ENCODE measurements at places on chromosomes 3 and 15.

DNA sequence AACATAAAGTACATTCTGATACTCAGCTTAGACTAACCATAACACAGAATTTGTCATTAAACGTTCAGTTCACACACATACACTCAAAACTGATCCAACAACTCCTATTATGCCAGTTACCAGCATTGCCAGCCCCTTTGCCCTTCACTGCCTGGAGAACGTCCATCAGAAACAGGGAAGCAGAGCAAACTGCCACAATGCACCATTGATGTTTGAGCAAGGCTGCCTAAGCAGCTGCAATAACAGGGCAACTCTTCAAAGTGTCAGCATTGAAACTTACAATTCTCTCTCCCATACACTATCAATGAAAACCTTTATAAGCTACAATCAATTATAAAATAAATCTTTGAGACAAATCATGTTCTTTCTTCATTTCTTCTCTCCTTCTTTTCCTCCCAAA lies 85.1 kb downstream of the ZBTB20 start:
- DNase-seq, result no peak

GRCh38 chr15:96326328-96327154 lies 4.0 kb upstream of the NR2F2 start:
- DNase-seq, result peak; percentile 95

DNA sequence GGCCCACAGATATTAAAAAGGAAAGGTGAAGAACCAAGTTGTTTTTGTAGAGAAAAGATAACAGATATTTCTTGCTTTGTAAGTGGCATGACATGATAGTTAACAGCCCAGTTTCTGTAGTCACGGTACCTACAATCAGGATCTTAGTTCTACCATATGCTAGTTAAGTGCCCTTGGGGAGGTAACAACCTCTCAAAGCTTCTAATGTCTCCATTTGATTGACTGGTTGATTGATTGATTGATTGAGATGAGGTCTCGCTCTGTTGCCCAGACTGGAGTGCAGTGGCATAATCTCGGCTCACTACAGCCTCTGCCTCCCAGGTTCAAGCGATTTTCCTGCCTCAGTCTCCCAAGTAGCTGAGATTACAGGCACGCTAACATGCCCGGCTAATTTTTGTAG lies 28.5 kb downstream of the SENP5 start:
- DNase-seq, result no peak

GRCh38 chr3:18252578-18252977 lies 172.6 kb downstream of the SATB1 start:
- no peak for DNase-seq

DNA sequence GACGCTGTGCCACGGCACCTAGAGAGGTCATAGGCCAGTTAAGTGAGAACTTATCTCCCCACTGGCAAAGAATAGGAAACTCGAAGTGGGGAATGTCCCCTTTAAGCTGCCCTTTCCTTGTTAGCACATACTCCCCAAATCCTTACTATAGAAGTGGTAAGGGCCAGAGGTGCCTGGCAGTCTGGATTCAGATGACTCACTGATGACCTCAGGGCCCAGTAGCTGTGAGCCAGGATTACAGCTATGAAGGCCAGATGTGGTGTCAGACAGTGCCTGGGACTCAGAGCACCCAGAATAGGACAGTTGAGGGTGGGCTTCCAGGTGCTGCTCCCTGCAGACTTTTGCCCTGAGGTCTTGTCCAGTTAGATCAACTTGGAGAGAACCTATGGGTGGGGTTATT lies 37.7 kb downstream of the PDIA5 start:
- no peak for DNase-seq

DNA sequence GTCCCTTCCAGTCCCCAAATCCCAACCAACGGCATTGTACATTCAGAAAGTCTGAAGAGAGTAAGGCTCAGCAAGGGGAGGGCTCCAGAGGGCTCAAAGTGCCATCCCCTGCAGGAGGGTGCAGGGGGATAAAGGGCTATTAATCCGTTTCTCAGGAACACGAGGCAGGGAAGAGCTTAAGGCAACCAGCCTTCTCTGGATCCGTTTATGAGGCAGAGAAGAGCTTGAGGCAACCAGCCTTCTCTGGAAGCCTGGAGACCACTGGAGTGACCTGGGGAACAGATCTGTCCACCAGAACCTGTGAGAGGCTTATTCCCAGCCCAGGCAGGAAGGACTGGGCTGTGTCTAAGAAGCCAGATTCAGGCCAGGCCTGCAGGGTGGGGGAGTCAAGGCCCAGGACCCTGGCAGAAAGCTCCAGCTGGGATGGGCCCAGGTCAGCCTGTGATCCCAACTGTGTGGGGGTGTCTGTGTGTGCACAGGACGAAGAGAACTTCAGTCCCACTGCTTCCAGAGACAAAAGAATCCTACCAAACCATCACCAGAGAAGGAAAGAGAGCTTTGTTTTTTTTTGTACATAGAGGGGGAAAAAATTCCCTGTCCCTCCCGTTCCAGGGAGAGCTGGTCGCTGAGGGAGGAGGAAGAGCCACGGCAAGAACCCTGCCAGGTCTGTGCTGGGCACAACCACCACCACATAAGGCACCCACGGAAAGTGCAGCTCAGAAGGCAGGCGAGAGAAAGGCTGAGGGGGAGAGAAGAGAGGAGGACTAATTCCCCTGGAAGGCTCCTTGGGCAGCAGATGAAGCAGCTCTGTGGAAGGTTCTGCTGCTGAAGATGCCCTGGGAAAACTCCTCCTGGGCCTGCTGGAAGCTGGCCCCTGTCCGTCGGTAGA lies 1.6 kb upstream of the ULK3 start:
- no peak for DNase-seq

GRCh38 chr3:66789580-66790237 lies 208.4 kb upstream of the KBTBD8 start:
- no peak for DNase-seq

DNA sequence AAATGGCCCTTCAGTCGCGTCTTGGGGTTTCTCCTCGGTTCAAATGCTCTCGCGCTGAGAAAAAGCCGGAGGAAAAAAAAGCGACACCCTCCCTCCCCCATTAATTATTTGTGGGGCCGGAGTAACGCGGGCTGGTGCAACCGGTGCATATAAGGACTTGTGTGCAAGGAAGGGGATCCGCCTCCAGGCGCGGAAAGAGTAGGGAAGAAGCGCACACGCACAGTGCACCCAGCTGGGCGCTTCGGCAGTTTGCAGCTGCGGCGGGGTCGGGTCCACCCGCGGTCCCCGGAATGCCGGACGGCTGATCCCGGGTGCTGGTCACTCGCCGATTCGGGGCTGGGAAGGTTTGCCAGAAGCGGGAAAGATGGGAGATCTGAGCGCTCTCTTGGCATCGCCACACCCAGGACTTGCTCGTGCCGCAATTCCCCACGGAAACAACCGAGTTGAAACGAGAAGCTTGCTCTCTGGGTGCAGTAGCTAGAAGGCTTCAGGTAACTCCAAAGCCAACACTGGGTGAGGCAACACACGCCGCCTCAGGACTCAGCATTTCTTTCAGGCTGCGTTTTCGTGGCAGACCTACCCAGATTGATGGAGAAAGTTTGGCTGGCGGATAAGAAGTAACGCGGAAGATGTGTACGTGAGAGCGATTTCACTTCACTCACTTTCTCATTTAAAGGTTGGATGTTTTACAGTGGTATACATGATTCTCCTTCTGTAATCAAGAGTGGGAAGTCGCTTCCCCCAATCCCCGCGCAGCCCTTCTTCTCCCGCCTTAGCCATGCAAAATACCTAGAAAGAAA lies 720 bp upstream of the TNIK start:
- peak; percentile 90 for DNase-seq

DNA sequence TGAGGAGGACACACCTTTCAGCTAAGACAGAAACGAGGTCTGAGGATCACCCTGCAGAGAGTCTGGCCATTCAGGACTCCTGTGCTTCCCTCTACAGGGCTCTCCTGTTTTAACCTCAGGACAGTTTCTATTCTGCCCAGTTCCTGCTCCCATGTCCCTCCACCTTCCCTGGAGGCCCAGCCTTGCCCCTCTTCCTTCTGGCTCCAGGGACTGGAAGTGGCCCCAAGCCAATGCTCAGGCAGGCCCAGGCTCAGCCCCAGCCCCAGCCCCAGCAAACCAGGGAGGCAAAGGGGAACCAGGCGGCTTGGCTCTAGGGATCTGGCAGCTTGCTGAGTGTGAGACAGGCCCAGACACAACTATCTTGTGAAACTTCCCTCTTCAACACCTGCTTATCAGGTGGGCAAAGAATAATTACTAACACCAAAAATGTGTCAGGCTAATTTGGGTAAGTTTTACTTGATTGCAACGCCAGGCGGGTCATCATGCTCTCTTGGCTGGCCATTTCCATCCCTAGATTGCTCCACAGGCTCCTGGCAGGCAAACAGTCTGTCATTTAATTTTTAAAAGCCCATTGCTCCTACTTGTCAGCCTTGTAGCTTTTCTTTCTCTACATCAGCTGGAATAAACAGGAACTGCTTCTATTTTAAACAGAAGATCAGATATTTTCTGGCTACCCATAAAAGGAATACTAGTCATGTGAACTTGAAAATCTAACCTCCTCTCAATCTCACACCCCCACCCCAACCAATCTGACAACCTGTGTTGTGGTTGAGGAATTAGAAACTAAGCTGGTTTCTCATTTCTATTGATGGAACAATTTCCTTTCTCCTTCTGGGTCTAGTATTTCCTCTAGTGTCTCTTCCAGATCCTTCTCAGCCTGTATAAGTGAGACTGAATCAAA lies 33.5 kb downstream of the UPK1B start:
- DNase-seq, result no peak

DNA sequence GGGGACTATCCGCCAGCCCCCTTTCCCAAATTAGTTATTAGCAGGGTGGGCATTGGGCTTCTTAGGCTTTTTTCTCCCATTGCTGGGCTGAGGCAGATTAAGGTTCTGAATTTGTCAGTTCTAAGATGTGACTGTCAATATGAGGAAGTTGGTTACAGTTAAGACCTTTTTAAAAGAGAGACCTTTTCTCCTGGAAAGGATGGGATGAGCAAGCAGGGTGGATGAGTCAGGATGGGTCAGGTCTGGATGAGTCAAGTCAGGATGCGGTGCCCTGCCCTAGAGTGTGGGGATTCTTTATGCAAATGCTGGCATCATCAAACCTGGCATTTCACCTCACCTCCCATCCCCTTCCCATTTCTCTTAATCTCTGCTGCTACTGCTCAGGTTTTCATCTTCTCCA lies 1.9 kb downstream of the AEN start:
- DNase-seq, result peak; percentile 65

GRCh38 chr15:37059086-37059485 lies 41.3 kb downstream of the MEIS2 start:
- no peak for DNase-seq

GRCh38 chr3:183500319-183500718 lies 55.2 kb downstream of the KLHL6 start:
- DNase-seq, result no peak

- peak; percentile 72 for DNase-seq
These were observed 18.4 kb downstream of the GYG1 start for GRCh38 chr3:149009732-149010131.

- DNase-seq, result no peak
These were observed 540 bp upstream of the RSRC1 start for GRCh38 chr3:158109295-158109803.

DNA sequence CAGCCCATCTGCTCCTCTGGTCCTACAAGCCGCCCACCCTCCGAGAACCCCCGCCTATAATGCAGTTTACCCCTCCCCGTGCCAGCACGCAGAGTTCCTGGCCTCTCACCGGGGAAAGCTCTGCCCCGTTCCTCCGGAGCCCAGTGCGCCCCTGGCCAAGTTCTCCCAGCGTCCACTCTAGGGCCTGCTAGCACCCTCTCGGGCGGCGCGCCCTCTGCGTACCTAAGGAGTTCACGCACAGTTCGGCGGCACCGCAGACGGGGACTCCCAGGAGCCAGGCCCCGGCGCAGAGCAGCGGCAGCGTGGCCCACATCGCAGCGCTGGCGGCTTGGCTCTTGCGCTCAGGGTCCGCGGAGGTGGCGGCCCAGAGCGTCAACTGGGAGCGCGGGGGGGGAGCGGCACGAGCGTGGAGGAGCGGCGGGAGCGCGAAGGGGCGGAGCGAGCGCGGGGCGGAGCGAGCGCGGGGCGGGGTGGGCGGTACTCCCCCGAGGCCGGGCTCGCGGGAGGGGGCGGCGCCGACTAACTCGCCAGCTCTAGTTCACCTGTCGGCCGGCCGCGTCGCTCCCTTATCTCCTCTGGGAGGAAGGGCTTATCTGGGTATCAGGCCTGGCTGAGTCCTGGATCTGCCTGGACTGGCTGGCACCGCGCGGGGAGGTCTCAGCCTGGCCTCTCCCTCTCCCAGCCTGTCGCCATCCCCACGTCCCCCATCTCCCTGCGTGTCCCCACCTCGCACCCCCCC lies at the start of gene CTSH:
Gene CTSH, minus strand, starts transcription at position 378 of the 739 bp plus-strand sequence. Its CDS starts 65 bp downstream, at position 313.
- peak; percentile 87 for DNase-seq

DNA sequence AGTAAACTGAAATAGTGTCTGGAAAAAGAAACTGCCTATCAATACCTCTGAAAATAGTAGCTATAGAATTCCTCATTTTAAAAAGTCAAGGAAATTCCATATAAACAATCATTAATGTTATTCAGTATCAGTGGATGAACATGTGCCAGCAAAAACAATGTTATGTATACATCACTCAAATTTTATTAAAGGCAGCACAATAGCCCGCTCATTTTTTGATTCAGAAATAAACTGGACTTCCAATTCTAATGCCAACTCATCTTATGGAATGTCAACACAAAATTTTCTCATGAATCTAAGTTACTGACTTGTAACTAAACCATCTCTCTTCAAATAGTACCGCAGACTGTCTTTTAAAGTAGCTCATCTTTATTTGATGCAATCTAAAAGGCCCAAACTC lies 19.0 kb downstream of the THBS1 start:
- DNase-seq, result no peak

- DNase-seq, result no peak
These were observed 48.5 kb downstream of the IQSEC1 start for GRCh38 chr3:13024765-13025065.

DNA sequence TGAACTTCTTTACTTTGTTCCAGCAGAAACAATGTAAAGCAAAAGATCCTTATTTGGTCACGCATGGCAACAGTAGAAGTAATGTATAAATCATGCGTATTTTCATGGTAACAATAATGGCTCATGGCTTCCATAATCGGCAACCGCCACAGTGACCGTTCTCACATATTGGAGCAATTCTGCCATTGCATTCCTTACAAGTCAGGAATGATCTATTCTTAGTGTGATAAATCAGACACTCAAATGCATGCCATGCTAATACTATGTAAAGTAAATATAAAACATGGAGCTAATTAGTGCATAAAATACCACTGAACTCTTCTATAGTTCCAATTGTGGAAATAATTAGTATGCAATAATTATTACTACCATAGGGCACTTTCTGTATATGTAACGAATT lies 13.5 kb upstream of the CERS3 start:
- DNase-seq, result no peak

DNA sequence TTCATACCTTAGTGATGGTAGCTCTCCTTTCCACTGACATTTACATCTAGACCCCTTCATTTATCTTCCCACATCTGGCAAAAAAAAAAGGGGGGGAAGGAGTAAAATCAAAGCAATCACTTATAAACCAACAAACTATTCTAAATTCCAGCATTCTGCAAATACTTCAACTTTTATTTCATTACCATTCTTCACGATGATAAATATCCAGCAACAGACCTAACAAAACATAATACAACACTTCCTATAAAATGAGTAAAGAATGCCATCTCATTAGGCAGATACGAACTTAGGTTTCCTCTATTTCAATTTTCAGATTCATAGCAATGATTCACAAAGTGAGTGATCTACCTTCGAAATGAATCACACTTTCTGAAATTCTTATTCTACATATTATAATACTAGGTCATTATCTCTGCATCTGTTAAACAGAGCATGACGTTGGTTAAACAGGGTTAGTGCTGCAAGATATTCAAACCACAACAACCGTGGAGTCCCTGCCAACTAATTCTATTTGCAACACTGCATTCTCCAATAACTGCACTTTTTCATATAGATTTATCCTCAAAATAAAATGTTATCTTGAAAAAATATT lies at the start of gene LRRFIP2:
Gene LRRFIP2, minus strand, starts transcription at position 51 of the 595 bp plus-strand sequence. CDS start 25,599 bp downstream, outside the sequence.
- DNase-seq, result peak; percentile 22

GRCh38 chr15:88764448-88764847 lies 38.8 kb upstream of the ACAN start:
- no peak for DNase-seq

Measured in NB4 (cell line).